ENCODE measurements at places on chromosomes 2 and 18. TPM values are rescaled to one million over a fixed set of nuclear protein-coding genes. Genes with fewer than 3 reads are reported as not detected.
A peak's percentile ranks its signal among the peaks of the same experiment; 100 is the strongest.

- H3K4me1 ChIP-seq: no peaks in the 10 kb centered on the region
- no peak for DNase-seq
- no peaks in the 10 kb centered on the region for H3K27me3 ChIP-seq
- H3K4me3 ChIP-seq: no peak overlapping the region
- no peaks in the 10 kb centered on the region for H3K36me3 ChIP-seq
- H3K27ac ChIP-seq: no peak overlapping the region
Measured at GRCh38 chr2:20381457-20381856, 30.8 kb upstream of the PUM2 start.

- peak overlapping the region; percentile 58 for H3K27ac ChIP-seq
- no peaks in the 10 kb centered on the region for H3K27me3 ChIP-seq
- H3K4me3 ChIP-seq: no peak overlapping the region
- H3K36me3 ChIP-seq: no peaks in the 10 kb centered on the region
- H3K4me1 ChIP-seq: no peaks in the 10 kb centered on the region
- peak; percentile 70 for DNase-seq
Measured at GRCh38 chr2:218476676-218477075, 57.8 kb downstream of the VIL1 start.

GRCh38 chr2:24463271-24463670 lies 27.8 kb upstream of the NCOA1 start:
- H3K4me1 ChIP-seq: no peaks in the 10 kb centered on the region
- H3K27ac ChIP-seq: no peak overlapping the region
- H3K36me3 ChIP-seq: no peaks in the 10 kb centered on the region

Gene SERPINB10
- not detected for total RNA-seq

- H3K4me3 ChIP-seq: peak within 1 kb of the TSS; percentile 56
- H3K27me3 ChIP-seq: no peaks in the 10 kb centered on the region
- peaks cover 5% of the 10 kb centered on the region for H3K4me1 ChIP-seq
- no peaks in the 10 kb centered on the region for H3K36me3 ChIP-seq
Measured at GRCh38 chr2:203238704-203239526, at the start of gene CYP20A1. CYP20A1 (plus strand) TSS chr2:203239018; CDS start chr2:203239063, 45 bp downstream.

Gene CYP1B1
- 50.8 TPM for total RNA-seq

Gene DSC3
- not detected for total RNA-seq

DNA sequence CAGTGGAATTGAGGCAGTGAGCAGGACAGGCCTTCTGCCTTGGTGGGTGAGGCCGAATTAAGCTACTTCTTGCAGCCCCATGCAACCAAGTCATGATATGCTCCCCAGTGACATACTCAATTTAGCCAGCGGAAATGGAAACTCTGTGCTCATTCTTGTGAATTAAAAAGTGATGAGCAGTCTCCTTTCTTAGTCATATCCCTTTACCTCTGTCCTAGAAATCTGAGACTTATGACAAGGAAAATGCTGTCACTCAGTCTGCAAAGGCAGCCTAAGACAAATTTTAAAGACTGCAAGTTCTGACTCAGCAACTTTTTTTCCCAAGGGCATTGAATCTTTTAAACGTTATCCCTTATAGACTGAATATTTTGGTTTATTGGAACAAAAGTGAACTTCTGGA lies 218.2 kb downstream of the SH3BP4 start:
- H3K4me3 ChIP-seq: no peak overlapping the region
- no peaks in the 10 kb centered on the region for H3K4me1 ChIP-seq
- no peaks in the 10 kb centered on the region for H3K27me3 ChIP-seq
- no peak overlapping the region for H3K27ac ChIP-seq
- DNase-seq: no peak

DNA sequence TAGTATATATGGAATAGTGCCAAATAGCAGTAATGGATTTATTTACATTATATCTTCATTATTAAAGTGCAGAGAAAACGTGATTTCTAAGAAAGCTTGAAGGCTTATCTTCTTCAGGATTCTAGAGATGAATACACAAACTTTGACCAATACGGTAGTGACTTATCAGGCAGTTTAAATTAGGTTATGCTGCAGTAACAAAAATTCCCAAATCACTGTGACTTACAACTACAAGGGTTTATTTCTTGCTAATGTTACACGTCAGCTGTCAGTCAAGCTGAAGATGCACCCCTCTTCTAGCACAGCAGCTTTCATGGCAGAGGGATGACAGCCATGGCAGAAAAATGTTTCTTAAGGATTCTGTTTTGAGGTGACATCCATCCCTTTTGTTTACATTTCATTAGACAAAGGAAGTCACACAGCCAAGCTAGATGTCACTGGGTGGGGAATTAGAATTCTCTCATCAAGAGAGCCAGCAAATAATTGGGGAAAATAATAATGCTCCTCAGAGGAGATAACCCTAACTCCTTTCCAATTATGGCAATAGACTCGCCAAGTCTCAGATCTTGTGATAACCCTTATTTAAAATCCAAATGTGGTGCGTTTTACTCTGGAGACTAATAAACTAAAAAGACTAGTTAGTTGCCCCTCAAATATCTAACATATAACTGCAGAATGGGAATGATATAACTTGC lies 268.3 kb upstream of the CYP26B1 start:
- no peak overlapping the region for H3K27ac ChIP-seq
- H3K27me3 ChIP-seq: no peaks in the 10 kb centered on the region

- peak within 1 kb of the TSS; percentile 100 for H3K27ac ChIP-seq
- H3K4me1 ChIP-seq: peaks cover 7% of the 10 kb centered on the region
- peak within 1 kb of the TSS; percentile 87 for H3K4me3 ChIP-seq
- H3K36me3 ChIP-seq: no peaks in the 10 kb centered on the region
- peak; percentile 59 for DNase-seq
Measured at GRCh38 chr2:207165121-207166038, at the start of gene KLF7. KLF7 (minus strand) TSS chr2:207165948; CDS start chr2:207165568, 380 bp downstream.

DNA sequence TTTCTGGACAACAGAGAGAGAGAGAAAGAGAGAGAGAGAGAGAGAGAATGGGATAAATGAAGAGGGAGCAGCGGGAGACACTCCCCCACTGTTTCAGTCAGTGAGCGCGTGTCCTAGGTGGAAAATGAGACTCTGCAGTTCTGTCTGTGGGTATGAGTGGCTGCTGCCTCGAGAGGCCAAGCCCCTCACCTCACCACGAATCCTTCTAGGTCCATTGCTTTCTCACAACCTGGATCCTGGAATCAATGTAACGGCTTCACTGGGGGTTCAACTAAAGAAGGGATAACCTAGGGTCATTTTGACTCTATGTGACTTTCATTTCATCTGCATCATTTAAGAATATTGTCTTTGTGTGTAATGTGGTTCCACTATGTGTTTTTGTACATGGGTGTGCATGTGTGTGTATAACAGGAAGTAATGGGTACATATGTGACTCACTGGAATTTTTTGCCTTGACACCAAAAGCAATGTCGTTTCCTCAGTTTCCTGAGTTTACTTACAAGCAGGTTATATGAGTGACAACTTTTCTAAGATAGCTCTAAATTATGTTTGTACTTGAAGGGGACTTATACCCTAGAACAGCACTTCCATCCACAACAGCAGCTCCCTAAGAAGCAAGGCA lies 221.4 kb upstream of the TRIB2 start:
- H3K27me3 ChIP-seq: no peaks in the 10 kb centered on the region
- no peaks in the 10 kb centered on the region for H3K4me1 ChIP-seq
- no peak for DNase-seq
- H3K4me3 ChIP-seq: no peak overlapping the region

Gene GPR35
- 7.9 TPM for total RNA-seq

Gene ACMSD
- total RNA-seq: not detected

DNA sequence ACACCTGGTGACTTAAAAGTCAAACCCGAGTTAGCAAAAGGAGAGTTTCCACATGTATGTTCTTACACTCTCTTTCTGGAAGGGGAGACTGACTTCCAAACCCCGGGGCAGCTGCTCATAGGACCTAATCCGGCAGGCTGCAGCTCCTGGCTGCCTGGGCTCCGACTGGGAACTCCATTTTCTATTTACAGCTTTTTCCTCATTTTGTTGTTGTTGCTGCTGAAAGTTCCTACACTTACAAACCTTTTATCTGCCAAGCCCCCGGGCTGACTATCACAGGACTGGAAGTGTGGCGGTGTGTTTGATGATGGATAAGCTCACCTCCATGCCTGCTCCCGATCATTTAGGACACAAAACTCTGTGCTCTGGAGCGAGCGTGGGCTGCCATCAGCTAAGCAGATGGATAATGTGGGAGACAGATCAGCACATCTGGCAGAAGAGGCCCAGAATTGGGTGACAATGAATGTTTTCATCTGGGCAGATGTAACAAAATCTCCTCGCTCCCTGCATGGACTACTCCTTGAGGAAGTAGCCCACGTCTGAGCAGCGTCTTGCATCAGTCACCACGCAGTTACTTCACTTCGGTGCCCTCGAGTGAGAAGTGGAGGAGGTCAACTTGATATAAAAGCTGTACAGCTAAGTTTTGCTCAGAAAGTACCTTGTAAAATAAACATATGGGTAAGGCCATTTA lies 114.4 kb upstream of the COPS8 start:
- no peaks in the 10 kb centered on the region for H3K4me1 ChIP-seq
- H3K27me3 ChIP-seq: no peaks in the 10 kb centered on the region
- DNase-seq: no peak
- H3K27ac ChIP-seq: no peak overlapping the region

Gene CTDSP1
- 48.8 TPM for total RNA-seq

DNA sequence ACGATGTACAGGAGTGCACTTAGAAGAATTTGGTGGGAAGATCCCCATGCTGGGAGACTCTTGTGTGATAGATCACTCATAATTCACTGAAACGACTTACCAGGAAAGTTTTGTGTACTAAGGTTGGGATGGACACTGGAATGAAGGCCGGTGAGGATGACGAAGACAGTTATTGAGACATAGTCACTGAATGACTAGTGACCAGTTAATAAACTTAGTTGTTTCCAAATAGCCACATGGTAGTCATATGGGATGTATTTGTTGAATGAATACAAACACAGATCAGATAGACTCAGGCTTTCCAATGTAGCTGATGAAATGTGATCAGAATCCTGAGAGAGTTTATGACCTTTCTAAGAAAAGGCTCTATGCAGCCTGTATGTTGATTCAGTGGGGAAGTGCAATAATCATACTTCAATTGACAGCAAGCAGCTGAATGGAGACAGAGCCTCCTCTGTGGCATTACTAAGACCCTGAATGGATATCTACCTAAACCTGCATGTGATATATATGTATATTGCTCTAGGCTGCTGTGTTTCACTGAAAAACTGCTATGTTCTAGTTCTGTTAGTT lies 20.4 kb downstream of the GDF7 start:
- H3K4me1 ChIP-seq: no peaks in the 10 kb centered on the region
- H3K4me3 ChIP-seq: no peak overlapping the region
- H3K27ac ChIP-seq: no peak overlapping the region

Gene SKA1
- 0.73 TPM for total RNA-seq

DNA sequence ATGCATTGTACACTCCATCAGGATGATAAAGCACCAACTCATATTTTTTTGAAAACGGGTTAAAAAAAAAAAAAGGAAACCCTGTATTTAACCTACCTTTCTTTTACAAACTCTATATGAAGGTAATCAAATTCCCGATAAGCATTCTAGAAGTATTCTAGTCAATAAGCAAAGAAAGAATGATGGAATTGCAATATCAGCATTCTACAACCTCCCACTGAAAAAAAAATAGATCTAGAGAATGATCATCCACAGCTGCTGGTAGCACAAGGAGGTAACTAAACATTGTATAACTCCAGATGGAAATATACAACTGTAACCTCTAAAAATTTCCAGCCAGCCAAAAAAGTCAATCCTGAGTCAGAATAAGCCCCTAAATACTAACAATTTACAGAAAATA lies 95.3 kb upstream of the DCC start:
- no peaks in the 10 kb centered on the region for H3K4me1 ChIP-seq
- DNase-seq: no peak
- H3K4me3 ChIP-seq: no peak overlapping the region

Gene MATN3
- 1.3 TPM for total RNA-seq

Gene PSMA8
- not detected for total RNA-seq

- no peak overlapping the region for H3K4me3 ChIP-seq
- H3K4me1 ChIP-seq: no peaks in the 10 kb centered on the region
- no peak for DNase-seq
- H3K27me3 ChIP-seq: no peaks in the 10 kb centered on the region
- H3K36me3 ChIP-seq: no peaks in the 10 kb centered on the region
- H3K27ac ChIP-seq: no peak overlapping the region
Measured at GRCh38 chr2:61135510-61135909, 26.5 kb upstream of the C2orf74 start.

DNA sequence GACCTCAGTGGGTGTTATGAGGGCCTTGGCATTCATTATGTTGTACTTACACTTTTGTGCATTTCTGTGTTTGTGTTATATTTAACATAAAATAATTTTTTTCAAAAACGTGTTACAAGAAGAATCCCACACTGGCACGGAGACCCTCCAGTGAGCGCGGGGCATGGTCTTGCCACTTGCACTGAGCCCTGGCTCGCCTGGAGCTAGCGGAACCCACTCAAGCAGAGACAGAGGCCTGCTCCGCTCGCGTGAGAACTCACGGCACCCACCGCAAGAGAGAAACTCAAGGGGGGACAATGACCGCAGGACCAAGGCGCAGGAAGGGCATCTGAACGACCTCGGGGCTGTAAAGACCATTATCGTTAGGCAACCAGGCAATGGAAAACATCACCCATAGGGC lies 248.0 kb upstream of the SOX11 start:
- no peaks in the 10 kb centered on the region for H3K27me3 ChIP-seq
- H3K27ac ChIP-seq: no peak overlapping the region
- no peaks in the 10 kb centered on the region for H3K4me1 ChIP-seq

Data from uterus (tissue), 4 donors.